ENCODE measurements at places on chromosomes 16 and 17.

DNA sequence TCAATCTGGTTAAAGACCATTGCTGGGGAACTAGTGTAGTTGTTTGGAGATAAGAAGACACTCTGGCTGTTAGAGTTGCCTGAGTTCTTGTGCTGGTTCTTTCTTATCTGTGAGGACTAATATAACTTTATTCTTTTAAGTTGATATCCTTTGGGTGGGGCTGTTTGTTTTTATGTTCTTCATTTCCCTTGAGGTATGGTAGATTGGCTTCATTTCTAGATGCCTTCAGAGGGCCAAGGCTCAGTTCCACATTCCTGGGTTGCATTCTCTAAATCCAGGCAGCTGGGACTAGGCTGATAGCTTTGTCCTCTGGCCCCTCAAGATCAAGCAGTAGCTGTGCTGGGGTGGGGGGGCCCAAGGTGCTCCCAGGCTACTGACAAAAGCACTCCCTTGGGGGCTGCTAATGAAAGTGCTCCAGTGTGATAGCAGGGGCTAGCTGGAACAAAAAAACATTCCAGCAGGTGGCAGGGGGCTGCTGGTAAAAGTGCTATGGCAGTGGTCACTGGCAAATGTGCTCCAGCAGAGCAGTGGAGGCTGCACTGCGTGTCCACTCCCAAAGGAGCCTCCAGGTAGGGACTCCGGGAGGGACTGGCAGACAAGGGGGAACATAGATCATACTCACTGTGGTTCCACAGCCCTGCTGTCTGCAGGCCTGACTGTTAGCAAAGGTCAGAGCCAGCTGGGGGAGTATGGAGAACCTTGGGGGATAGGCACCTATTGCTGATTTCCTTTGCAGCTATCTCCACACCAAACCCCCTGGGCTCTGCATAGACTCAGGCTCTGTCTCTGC is 45.9 kb upstream of the KCNJ16 start:
- DNase-seq = no peak

GRCh38 chr17:2004435-2004952 is 20.6 kb downstream of the RTN4RL1 start:
- no peak for DNase-seq

DNA sequence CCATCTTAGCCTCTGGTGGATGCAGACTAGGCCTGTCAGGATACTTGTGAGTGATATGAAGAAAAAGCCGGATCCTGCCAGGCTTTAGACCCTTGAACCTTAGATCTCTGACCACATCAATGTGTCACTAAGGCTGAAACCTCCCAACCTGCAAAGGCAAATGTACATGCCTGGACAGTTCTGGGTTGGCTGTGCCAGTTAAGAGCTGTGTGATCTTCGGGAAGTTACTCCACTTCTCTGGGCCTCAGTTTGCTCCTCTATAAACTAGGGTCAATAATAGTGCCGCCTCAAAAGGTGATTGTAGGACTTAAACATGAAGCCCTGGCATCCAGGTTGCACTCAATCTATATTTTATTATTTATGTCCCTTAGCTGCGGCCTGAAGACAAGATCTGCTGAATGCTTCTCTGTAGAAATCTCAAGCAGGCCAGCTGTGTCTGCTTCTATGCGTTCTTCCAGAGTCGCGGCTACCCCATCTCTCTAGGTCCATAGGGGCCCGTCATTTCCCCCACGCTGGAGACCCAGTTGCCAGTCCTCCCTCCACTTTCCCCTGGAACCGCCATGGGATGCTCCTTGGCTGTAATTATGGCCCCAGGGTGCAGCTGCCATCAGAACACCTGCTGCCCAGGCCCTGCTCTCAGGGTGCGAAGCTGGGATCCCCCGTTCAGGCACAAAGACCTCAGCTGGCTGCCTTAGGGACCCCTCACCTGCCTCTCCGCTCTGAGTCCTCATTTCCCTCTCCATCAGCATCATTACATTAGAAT is 50.2 kb downstream of the AKAP1 start:
- DNase-seq = no peak

GRCh38 chr16:49486400-49486799 is 112.8 kb downstream of the C16orf78 start:
- DNase-seq = no peak

GRCh38 chr17:70266394-70266793 is 97.1 kb downstream of the KCNJ2 start:
- DNase-seq = no peak

- DNase-seq = peak; percentile 43
These were observed 101.2 kb downstream of the MRTFB start for GRCh38 chr16:14172200-14172809.

DNA sequence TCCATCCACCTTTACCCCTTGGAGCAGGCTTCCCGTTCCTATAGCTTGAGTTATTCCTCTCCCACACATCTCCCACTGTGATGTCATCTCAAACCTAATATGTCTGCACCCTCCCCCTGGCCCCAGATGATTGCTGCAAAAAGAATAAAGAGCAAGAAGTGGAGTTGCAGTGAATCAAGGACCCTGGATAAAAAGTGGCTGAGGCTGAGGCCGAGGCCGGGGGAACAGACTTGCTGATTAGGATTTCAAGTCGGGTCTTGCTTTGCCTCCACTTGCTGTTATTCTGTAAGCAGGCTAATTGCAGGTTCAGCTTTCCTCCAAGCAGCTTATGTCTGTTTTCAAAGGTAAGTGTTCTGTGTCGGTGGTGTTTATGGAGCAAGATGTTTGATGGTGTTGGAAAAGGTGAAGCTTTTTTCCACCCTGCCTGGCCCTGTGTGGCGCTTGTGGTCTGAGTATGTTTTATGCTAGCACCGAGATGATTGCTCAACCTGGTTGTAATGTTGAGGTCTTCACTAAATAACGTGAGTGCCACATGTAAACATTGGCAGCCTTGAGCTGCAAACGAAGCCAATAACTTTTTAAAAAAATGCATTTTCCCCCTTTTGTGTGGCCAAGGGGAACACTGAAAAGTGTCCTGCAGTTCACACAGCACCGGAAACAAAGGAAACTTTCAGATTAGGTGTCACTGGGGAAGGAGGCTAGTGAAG is 15.4 kb downstream of the HS3ST3B1 start:
- no peak for DNase-seq

DNA sequence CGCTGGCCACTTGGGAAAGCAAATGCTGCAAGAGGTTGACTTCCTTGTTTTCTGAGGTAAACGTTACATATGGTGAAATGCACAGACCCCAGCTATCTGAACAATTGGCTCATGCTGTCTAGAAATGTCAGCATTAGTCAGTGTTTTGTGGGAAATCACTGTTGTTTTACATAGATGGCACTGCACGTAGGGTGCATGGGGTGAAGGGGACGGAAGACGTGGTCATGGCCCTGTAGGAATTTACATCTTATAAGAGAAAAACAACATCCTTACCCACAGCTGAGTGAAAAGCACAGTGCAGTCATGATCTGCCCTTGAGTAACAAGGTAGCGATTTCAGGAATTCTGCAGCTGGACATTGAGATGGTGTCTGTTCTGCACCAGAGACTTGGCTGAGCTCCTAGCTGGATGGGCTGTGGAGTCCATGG is 15.2 kb downstream of the RPTOR start:
- no peak for DNase-seq

GRCh38 chr16:30802936-30803335 is 15.9 kb upstream of the ZNF629 start:
- no peak for DNase-seq

GRCh38 chr17:81967533-81968395 is 6.8 kb upstream of the NOTUM start:
- DNase-seq = peak; percentile 85

- DNase-seq = no peak
These were observed 12.4 kb downstream of the TRAF4 start for GRCh38 chr17:28756049-28756804.

GRCh38 chr16:73420676-73421075 is 372.7 kb upstream of the ZFHX3 start:
- no peak for DNase-seq

- DNase-seq = no peak
These were observed 12.5 kb downstream of the CDH5 start for GRCh38 chr16:66378741-66379570.

GRCh38 chr16:21566891-21567414 is 32.4 kb upstream of the METTL9 start:
- DNase-seq = no peak

DNA sequence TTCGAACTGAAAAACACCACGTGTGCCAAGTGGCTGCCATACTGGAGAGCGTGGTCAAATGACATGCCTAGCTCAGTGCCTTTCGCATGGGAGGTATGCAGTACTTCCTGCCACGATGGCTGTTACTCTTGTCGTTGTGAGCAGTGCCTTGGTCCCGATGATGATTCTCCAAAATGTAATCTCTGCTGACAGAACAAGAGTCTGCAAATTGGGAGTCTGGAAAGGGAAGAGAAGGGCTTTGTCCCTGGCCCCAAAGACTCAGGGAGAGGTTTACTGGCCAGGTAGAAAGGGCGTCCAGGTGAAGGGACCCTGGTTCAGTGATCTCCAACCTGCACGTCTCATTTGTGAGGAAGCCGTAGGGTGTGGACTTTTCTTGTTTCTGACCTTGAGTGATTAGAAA is 336.6 kb downstream of the WWOX start:
- no peak for DNase-seq

DNA sequence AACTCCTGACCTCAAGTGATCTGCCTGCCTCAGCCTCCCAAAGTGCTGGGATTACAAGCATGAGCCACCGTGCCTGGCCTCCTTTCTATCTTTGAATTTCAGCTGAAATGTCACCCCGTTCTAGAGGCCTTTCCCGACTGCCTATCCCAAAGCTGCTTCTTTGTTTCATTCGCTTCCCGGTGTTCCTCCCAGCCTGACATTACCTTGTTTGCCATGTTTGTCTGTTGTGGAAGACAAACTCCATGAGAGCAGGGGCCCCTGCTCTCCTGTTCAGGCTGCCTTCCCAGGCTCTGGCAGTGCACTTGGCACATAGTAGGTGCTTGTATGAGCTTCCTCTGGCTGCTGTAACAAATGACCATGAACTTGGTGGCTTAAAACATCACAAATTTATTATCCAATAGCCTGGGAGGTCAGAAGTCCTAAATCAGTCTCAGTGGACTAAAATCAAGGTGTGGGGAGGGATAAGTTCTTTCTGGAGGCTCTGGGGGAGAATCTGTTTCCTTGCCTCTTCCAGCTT is 2.6 kb upstream of the CCL22 start:
- no peak for DNase-seq

GRCh38 chr17:57154921-57155320 is 69.9 kb downstream of the AKAP1 start:
- DNase-seq = no peak

DNA sequence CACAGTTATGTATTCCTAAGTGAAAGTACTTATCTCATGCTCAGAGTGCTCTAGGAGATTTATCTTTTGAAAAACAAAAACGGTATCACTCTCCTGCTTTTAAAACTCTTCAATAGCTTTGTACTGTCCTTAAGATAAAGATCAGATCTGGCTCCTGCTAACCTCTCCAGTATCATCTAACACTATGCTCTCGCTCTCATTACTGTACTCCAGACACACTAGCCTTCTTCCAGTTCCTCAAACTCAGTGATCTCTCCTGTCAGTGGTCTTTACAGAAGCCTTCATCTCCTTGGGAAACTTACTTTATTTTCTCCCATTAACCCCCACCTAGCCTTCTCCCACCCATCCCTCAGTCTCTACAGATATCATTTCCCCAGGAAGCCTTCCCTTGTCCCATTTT is 10.1 kb downstream of the ULK2 start:
- DNase-seq = no peak

DNA sequence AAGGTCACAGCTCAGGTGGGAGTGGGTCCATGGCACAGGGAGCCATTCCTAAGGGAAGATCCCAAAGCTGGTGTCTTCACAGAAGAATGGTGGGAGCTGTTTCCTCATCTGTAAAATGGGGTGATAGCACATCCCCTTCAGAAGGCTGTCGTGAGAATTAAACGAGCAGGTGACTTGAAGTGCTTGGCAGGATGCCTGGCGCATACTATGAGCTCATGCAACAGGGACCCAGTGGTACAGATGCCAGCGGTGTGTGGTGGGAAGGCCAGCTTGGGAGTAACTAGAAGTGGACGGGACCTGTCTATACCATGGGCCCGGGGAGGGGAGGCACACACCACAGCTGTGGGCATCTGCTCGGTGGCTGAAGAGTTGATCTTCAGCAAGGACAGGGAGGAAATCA is 189.3 kb upstream of the TNRC6C start:
- DNase-seq = no peak

GRCh38 chr16:66578651-66579531 is at the start of gene CMTM2:
CMTM2 (plus strand) TSS chr16:66579463; CDS start chr16:66579608, 145 bp downstream.
- peak; percentile 12 for DNase-seq

GRCh38 chr16:47374629-47375028 is 86.2 kb downstream of the ITFG1 start:
- no peak for DNase-seq

- peak; percentile 61 for DNase-seq
These were observed 428 bp upstream of the ANTKMT start for GRCh38 chr16:720447-720989.

DNA sequence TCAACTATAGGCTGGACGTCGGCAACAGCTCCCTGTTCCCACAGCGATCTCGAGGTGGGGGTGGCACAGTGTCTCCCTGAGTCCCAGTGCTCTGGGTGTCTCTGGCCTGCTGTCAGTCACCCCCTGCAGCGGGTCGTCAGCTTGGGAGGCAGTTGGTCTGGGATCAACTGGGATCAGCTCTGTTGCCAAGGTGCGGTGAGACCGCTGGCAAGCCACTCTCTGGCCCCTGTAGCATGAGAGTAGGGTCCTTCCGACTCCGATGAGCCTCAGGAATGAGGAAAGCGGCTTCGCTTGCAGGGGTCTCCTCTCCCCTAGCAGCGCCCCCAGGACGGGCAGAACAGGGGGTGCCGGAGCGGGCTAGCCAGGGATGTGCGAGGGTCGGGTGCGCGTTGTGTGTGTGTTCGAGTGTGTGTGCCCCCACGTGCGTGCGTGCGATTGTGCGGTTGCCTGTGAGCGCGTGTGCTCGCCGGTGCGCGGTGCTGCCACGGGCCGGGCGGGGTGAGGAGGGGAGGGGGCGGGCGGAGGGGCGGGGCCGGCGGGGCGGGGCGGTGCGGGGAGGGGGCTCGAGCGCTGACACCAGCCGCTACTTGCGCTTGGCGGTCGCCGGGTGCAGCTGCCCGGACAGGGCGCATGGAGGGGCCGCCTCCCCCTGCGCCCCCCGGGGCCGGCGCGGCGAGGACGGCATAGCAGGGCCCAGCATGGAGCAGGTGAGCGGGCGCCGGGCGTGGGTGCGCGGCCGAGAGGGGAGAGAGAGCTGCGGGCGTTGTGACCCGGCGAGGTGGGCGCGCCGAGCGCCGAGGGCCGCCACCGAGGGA is 9.4 kb upstream of the ARHGAP23 start:
- no peak for DNase-seq

DNA sequence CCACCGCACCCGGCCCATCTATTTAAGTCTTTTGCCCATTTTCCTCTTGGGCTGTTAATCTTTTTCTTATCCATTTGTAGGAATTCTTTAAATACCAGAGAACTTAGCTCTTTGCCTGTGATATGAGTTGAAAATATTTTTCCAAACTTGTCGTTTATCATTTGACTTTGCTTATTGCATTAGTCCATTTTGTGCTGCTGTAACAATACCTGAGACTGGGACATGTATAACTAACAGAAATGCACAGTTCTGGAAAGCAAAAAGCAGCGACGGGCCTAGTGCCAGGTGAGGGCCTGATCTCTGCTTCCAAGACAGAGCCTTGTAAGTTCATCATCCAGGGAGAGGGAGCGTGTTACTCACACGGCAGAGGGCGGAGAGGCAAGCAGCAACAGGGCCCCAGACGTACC is 25.6 kb upstream of the BHLHA9 start:
- no peak for DNase-seq

GRCh38 chr17:16569358-16569712 is 331 bp upstream of the ZNF287 start:
- DNase-seq = no peak

Measured in AG08395 (cell line).